Thymus (tissue), 14 donors: ENCODE measurements at places on chromosomes 5 and 9.

GRCh38 chr9:136364942-136365774 is 1.6 kb upstream of the DNLZ start:
- no peak for DNase-seq

DNA sequence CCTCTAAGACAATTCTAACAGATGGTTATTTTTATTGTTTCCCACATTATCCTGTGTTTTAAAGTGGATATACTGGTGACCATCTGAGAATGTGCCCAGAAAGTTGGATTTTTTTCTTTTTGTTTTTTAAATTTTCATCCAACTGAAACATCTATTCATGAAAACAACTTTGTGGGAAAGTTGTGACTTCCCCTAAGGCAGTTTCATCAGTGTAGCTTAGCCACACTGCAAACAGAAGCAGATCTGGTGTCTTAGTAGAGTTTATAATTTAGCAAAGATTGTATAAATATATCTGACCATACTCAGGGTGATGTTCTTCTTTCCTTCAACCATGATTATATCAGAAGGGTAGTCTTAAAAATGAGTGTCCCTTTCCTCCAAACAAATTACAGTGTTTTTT is 1241.3 kb downstream of the MAT2B start:
- no peak for DNase-seq

DNA sequence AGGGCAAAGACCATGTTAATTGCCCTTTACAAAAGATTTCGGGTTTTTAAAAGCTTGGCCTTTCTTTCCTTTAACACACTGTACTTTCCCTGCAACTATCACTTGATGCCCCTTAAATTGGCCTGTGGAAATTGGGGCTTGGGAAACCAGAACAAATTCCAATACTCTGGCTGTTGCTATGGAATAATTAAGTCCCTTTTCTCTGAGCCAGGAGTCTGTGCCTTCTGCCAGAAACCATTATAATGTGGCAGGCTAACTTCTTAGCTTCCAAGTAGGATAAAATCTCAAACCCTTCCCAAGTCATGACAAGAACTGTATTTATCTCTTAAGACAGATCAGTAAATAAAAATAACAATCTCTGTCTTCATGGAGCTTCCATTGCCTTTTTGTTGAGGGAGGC is 1.1 kb upstream of the SPINK1 start:
- no peak for DNase-seq

DNA sequence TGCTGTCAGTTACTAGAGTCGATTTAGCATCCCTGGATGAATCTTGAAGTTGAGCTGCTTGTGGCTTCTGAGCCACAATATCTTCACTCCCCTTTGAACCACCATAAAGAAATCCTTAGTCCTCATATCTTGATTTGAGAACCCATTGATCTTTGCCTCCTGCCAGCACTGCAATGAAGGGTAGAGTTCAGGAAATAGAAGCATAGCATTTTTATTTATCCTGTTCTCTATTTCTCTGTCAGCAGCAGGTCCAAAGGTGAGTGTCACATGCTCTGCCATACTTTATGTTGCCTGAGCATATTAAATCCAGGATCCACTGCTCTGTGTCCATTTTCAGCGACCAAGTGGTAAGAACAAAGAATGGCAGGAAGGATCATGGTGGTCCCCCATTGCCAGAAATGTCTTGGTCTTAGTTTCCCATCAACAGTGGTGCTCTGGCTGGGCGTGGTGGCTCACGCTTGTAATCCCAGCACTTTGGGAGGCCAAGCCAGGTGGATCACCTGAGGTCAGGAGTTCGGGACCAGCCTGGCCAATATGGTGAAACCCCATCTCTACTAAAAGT is 80.2 kb upstream of the PANK3 start:
- DNase-seq = no peak

DNA sequence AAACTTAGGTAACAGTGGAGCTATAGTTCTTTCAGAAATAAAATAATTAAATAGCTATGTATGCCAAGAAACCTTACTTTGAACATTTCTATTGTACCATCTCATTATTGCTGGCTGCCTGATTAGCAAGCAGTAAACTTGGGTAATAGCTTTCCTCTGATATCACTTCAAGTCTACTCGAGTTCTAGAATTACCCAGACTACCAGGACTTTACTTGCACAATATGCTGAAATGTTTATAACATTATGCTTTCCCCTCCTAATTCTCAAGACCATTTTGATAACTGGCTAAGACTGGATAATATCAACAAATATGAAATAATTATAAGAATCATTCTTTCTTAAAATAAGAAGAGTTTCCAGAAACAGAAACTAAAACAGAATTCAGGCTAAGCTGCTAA is 512.6 kb downstream of the RAB3C start:
- no peak for DNase-seq

DNA sequence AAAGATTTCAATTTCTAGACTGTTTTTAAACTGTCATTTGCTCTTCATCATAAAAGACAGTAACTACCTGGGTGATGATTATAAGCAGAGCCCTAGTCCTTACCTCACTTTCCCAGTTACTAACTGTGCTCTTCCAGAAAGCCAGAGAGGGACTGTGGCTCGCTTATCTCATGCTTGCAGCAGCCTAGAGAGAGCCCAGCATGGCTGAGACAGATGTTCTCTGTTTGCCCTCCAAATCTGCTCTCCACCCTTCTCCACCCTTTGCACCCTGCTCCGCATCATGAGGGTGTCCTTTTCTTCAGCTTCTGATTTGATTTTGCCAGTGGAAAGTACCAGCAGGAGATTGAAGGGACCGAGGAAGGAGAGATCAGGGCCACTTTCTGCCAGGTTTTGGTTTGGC is 61.2 kb upstream of the SELENOP start:
- DNase-seq = no peak

- DNase-seq = no peak
Observed at GRCh38 chr5:52455920-52456319, 331.8 kb upstream of the ITGA1 start.

- no peak for DNase-seq
Observed at GRCh38 chr9:33117796-33118195, 41.3 kb upstream of the SMU1 start.

DNA sequence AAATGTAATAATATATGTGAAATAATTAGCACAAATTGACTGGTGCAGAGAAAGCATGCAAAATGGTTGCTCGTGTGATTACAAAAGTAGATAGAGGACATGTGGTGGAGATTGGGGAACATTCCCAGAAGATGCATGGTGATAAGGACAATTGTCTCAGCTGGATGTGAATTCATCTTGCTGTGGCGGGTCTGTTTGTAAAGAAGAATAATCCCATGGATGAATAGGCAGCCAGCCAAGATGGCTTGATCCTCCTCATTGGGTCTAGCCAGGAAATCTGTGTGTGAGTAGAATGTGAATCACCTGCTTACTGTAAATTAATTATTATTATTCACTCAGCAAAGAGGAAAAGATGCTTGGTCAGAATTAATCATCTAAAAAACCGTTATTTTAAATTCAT is 12.6 kb upstream of the DPYSL3 start:
- no peak for DNase-seq

DNA sequence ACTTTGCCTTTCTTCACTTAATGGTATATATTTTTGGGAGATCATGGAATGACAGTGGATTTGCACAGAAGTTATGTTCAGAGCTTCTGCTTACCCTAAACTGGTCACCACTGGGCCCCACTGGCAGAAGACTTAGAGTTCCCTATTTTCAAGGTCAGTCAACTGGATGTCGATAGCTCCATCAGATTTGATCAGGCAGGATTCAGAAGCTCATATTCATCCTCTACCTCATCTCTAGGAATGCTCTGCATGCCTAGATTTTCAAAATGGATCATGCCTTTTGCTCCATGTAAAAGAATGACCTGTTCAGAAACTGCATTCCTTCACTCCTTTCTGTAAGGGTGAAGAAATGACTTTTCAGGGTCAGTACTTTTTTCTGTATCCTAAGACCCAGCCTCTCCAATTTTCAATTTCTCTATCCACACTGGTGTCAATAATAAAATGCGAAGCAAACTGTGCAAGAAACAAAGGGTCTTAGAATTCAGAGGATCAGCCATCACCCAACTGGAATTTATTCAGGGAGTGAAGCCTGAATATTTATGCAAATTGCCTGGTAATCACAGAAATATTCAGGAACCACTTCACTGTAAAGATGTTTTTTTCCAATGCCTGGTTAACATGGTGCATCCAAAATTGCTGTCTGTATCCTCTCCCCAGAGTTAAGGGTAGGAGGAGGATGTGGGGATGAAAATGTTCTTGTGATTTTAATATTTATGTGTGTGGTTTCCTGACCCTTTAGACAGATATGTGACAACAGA is 125.4 kb downstream of the DOCK2 start:
- DNase-seq = no peak

GRCh38 chr9:109794361-109795012 is 14.5 kb downstream of the PALM2AKAP2 start:
- no peak for DNase-seq

GRCh38 chr9:95091601-95092261 is 225.8 kb downstream of the FANCC start:
- no peak for DNase-seq

DNA sequence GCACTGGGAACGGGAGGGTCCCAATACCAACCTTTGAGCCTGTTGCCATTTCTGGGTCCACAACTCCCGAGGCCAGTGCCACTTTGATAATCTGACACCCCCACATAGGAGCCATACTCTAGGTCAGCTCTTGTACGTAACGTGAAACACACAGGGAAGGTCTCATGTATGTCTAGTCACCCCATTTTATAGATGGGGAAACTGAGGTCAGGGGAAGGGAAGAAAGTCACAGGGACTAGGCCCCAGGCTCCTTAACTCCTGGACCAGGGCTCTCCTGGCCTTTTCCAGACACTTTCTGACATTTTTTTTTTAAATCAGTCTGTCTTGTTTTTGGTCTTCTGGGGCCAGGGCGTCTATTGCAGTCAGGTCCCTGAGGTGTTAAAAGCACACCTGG is 80.3 kb upstream of the SLC25A51 start:
- no peak for DNase-seq

- no peak for DNase-seq
Observed at GRCh38 chr5:60463179-60463868, 236.6 kb downstream of the DEPDC1B start.

DNA sequence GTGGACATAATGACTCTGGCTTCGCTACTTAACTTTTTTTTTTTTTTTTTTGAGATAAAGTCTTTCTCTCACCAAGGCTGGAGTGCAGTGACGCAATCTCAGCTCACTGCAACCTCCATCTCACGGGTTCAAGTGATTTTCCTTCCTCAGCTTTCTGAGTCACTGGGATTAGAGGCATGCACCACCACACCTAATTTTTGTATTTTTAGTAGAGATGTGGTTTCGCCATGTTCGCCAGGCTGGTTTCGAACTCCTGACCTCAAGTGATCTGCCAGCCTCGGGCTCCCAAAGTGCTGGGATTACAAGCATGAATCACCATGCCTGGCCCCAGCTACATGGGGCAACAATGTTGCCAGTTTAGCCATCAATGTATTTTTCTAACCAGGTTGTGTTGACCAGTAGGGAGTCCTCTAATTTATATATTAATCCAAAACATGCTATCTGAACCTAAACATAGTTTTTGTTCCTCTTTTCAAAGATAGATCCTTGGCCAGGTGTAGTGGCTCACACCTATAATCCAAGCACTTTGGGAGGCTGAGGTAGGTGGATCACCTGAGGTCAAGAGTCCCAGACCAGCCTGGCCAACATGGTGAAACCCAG is 120.3 kb upstream of the LHFPL2 start:
- no peak for DNase-seq

- no peak for DNase-seq
Observed at GRCh38 chr5:181047288-181047687, 7.2 kb downstream of the BTNL9 start.

DNA sequence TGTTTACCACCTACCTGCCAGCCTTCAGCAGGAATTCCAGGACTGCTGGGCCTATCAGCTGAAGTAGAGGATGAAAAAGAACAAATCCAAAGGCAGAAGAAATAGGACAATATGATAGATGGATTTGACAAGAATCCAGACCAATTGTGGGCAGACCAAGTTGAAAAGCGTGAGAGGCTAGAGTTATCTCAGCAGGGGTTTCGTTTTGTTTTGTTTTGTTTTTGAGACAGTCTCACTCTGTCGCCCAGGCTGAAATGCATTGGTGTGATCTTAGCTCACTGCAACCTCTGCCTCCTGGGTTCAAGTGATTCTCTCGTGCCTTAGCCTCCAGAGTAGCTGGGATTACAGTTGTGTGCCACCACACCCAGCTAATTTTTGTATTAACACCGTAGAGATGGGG is 113.2 kb downstream of the PALM2AKAP2 start:
- DNase-seq = no peak

DNA sequence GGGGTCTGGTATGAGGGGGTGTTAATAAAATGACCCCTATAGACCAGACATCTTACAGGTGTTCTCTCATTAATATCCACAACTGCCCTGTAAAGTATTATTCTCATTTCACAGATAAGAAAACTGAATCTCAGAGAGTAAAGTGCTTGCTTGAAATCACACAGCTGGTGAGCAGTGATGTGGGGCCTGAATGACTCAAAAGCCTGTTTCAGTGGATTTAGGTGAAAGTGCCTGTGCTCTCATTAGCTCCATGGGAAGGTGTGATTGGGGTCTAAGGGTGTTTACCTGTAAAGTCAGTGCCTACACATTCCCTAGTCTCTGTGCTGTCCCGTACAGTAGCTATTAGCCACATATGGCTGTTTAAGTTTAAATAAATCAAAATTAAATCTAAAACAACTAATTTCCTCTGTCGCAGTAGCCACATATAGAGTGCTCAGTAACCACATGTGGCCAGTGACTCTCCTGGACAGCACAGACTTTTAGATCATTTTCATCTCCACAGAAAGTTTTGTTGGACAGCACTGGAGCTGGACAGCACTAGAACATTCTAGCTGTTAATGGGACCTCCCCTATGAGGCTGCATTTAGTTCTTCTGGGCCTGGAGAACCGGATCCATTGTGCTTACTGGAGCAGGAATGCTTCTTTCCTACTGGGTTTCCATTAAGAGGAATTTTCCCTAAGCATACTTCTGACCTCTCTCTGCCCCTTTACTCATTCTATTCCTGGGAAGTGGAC is 52.5 kb upstream of the SEMA6A start:
- DNase-seq = no peak

GRCh38 chr5:140113180-140113698 is 670 bp upstream of the PURA start:
- no peak for DNase-seq

DNA sequence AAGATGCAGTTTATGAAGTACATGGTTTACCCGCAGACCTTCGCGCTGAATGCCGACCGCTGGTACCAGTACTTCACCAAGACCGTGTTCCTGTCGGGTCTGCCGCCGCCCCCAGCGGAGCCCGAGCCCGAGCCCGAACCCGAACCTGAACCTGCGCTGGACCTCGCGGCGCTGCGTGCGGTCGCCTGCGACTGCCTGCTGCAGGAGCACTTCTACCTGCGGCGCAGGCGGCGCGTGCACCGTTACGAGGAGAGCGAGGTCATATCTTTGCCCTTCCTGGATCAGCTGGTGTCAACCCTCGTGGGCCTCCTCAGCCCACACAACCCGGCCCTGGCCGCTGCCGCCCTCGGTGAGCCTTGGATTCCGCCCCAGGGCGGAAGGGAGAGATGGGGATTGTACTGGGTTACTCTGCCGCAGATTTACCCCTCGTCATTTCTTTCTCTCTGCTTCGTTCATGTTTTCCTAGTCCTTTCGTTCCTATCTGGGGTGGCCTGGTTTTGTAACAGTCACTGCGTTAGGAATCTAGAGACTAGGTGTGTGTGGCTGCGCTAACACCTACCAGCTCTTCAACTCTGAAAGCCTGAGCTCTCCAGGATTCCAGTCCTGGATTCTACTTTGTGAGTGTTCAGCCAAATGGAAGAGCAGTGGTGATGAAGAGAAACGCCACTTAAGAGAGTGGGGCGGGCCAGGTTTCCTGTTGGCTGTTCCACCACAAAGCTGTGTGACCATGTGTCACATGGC is 638 bp downstream of the MRPS30 start:
- DNase-seq = peak; percentile 63

GRCh38 chr5:126430631-126431030 is 7.4 kb downstream of the GRAMD2B start:
- no peak for DNase-seq
